Mesangial cell (primary cell): ENCODE measurements at places on chromosomes 11 and 22. TPM values are rescaled to one million over a fixed set of nuclear protein-coding genes. Genes with fewer than 3 reads are reported as not detected.

Gene SLC5A12
- total RNA-seq: not detected in 2 replicates

Gene API5
- total RNA-seq: 36.3 and 57.5 TPM in 2 replicates

Gene GRIK4
- total RNA-seq: 0.13 TPM in 1 of 2 replicates, not detected in the other

Gene NCF4
- total RNA-seq: not detected in 2 replicates

Gene ARHGAP20
- total RNA-seq: 0.65 and 1.5 TPM in 2 replicates

Gene CADM1
- 33.7 and 51.8 TPM in 2 replicates for total RNA-seq

Gene IL17REL
- 0.25 TPM in 1 of 2 replicates, not detected in the other for total RNA-seq

Gene MS4A15
- not detected in 2 replicates for total RNA-seq

Gene CNGA4
- under 0.01 TPM in 1 of 2 replicates, not detected in the other for total RNA-seq

Gene OSM
- not detected in 2 replicates for total RNA-seq

Gene P2RY6
- 1.3 and 9.1 TPM in 2 replicates for total RNA-seq

Gene GDPD4
- not detected in 2 replicates for total RNA-seq

Gene DHCR7
- total RNA-seq: 113 and 115 TPM in 2 replicates

Gene DDI1
- total RNA-seq: not detected in 2 replicates

Gene MRGPRF
- total RNA-seq: 3.6 and 5.6 TPM in 2 replicates

Gene KRTAP5-1
- not detected in 2 replicates for total RNA-seq

Gene PKP3
- total RNA-seq: 3.3 and 8.2 TPM in 2 replicates

Gene OR8G1
- total RNA-seq: not detected in 2 replicates

Gene AQP11
- 0.33 and 2.4 TPM in 2 replicates for total RNA-seq

Gene TCN2
- 9.1 and 80.5 TPM in 2 replicates for total RNA-seq

Gene USH1C
- total RNA-seq: 1.1 TPM in 1 of 2 replicates, not detected in the other

Gene NAALADL1
- 18.1 and 36.8 TPM in 2 replicates for total RNA-seq

Gene ATF4
- 352 and 355 TPM in 2 replicates for total RNA-seq

Gene P2RX6
- 0.16 and 0.38 TPM in 2 replicates for total RNA-seq

Gene OR10A2
- total RNA-seq: not detected in 2 replicates

Gene BATF2
- 0.65 and 1.3 TPM in 2 replicates for total RNA-seq

Gene KCNK4
- total RNA-seq: not detected in 2 replicates

Gene PATE2
- not detected in 2 replicates for total RNA-seq

Gene TTC36
- total RNA-seq: 0.38 and 0.49 TPM in 2 replicates

Gene MUC5AC
- total RNA-seq: not detected in 2 replicates

Gene PVALB
- not detected in 2 replicates for total RNA-seq

Gene NRIP3
- total RNA-seq: 3.8 and 16.9 TPM in 2 replicates

Gene PHOX2A
- total RNA-seq: 0.13 TPM in 1 of 2 replicates, not detected in the other

Gene JAML
- total RNA-seq: not detected in 2 replicates

Gene PTDSS2
- 46.6 and 69.7 TPM in 2 replicates for total RNA-seq

Gene SCUBE2
- total RNA-seq: 0.25 and 0.33 TPM in 2 replicates

Gene GRM5
- under 0.01 and 0.13 TPM in 2 replicates for total RNA-seq

Gene TMPRSS5
- 0.13 and 0.16 TPM in 2 replicates for total RNA-seq

Gene TMEM135
- total RNA-seq: 13.1 and 13.2 TPM in 2 replicates

Gene ZNF215
- 2.0 and 2.3 TPM in 2 replicates for total RNA-seq

Gene DMC1
- 0.25 and 0.98 TPM in 2 replicates for total RNA-seq
